ENCODE measurements at places on chromosomes 2 and 18. TPM values are rescaled to one million over a fixed set of nuclear protein-coding genes. Genes with fewer than 3 reads are reported as not detected.

- no peak for DNase-seq
These were observed 110.0 kb upstream of the ETAA1 start for GRCh38 chr2:67286981-67287759.

GRCh38 chr2:84906108-84906899, 848 bp downstream of the TMSB10 start:
- peak; percentile 45 for DNase-seq

- no peak for DNase-seq
These were observed 34.7 kb downstream of the PTPN18 start for GRCh38 chr2:130390460-130391057.

- DNase-seq, result no peak
These were observed 114.0 kb upstream of the DDX18 start for GRCh38 chr2:117700471-117700870.

- DNase-seq, result no peak
These were observed 100.9 kb downstream of the ASAP2 start for GRCh38 chr2:9307535-9307934.

DNA sequence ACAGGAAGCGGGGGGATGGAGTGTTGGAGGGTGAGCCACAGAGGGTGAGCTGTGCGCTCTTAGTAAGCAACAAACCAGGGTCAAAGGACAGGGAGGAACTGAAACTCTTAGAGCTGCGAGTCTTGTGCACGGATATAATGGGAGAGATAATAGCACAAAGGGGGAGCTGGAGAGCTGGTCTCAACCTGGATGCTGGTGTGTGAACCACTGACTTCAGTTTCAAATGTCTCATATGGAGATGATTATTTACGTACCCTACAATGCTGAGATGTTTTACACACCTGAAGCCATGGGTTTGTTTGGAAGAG, 35.9 kb downstream of the PTGR3 start:
- peak; percentile 41 for DNase-seq

DNA sequence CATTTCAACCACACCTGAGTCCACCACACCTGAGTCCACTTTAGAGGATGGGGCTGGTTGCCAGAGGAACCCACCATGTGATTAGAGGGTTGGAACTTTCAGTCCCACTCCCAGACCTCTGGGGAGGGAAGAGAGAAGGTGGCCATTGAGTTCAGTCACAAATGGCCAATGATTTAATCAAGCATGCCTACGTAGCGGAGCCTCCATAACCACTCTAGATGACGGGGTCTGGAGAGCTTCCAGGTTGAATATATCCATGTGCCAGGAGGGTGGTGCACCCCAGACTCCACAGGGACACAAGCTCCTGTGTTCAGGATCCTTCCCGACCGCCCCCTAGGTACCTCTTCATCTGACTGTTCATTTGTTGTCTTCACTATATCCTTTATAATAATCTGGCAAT, 53.3 kb downstream of the CYBRD1 start:
- no peak for DNase-seq

DSG4 gene
- total RNA-seq, result not detected

ASPRV1 gene
- total RNA-seq, result under 0.01 TPM

KCNJ13 gene
- not detected for total RNA-seq

DLX2 gene
- total RNA-seq, result under 0.01 TPM

TCF23 gene
- total RNA-seq, result not detected

LRATD1 gene
- total RNA-seq, result 9.4 TPM
